Left ventricle myocardium inferior (tissue), 1 donor: ENCODE measurements at places on chromosomes 13 and 19. TPM values are rescaled to one million over a fixed set of nuclear protein-coding genes. Genes with fewer than 3 reads are reported as not detected.

The UBE2L5 gene
- total RNA-seq = not detected

The CFAP97D2 gene
- not detected for total RNA-seq

DNA sequence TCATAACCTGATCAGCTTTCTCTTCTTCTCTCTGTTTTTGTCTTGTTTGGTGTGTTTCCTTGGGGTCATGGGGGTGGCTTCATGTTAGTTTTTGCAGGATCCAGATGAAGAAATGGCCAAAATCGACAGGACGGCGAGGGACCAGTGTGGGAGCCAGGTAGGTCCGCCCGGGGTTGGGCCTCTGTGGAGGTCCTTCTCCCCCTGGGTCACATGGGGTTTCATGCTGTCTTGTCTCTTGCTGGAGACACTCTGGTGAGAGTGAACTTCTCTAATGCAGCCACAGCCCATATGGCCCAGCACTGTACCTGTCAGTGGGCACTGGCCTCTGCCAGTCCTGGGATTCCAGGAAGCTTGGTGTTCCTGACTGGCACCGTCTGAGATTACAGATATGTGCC lies 1.1 kb downstream of the CCNE1 start:
- no peaks in the 10 kb centered on the region for H3K27me3 ChIP-seq
- H3K27ac ChIP-seq = no peak overlapping the region
- no peaks in the 10 kb centered on the region for H3K36me3 ChIP-seq
- no peak for DNase-seq
- peaks cover 14% of the 10 kb centered on the region for H3K4me1 ChIP-seq

- DNase-seq = no peak
- no peak overlapping the region for H3K27ac ChIP-seq
- H3K4me3 ChIP-seq = no peak overlapping the region
These were observed 277.2 kb downstream of the NALCN start for GRCh38 chr13:101139081-101139480.

DNA sequence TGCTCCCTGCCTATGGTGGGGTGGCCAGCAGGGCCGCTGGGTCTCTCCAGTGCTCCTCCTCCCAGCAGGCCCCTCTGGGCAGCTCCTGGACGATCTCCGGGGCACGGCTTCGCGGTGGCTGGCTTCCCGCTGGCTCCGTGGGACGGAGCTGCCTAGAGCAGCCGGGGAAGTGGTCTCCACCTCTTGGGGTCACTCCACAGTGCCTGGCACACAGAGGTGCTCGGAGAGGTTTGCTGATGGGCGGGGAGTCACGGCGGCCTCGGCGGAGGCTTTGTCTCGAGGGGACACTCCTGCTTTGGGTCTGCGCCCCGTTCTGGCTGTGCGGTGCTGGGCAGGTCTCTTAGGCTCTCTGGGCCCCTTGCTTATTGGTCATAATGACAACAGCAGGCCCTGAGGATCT lies 9.9 kb upstream of the CACTIN start:
- H3K4me1 ChIP-seq = no peaks in the 10 kb centered on the region
- H3K4me3 ChIP-seq = no peak overlapping the region
- no peak overlapping the region for H3K27ac ChIP-seq

DNA sequence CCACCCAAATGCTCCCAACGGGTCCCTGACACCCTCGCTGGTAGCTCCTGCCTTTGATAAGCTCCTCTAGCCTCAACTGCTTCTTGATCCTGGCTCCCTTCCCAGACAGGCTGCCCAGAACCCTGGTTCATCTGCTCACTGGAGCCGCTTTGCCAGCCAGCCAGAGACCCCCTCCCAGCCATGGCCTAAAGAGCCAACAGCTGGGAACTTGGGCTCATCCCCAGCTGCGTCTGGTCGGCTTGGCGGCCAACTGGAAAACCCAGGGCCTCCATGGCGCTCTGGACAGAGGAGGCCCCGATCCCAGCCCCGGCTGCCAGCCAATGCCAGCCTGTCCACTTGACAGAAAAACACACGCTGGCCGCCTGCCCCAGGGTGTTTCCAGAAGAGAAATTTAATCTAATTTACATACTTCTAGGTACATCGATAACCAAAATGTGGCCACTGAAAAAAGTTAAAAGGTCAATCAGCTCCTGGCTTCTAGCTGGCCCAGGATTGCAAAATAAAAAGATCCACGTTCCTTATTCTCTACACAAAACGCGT lies 3.0 kb upstream of the AKAP8L start:
- peak overlapping the region; percentile 63 for H3K27ac ChIP-seq
- H3K4me1 ChIP-seq = peaks cover 48% of the 10 kb centered on the region
- H3K4me3 ChIP-seq = peak overlapping the region; percentile 14
